ENCODE measurements at places on chromosomes 11 and 22. TPM values are rescaled to one million over a fixed set of nuclear protein-coding genes. Genes with fewer than 3 reads are reported as not detected.

GRCh38 chr11:62069374-62069773 lies 54.4 kb upstream of the INCENP start:
- DNase-seq, result no peak

DNA sequence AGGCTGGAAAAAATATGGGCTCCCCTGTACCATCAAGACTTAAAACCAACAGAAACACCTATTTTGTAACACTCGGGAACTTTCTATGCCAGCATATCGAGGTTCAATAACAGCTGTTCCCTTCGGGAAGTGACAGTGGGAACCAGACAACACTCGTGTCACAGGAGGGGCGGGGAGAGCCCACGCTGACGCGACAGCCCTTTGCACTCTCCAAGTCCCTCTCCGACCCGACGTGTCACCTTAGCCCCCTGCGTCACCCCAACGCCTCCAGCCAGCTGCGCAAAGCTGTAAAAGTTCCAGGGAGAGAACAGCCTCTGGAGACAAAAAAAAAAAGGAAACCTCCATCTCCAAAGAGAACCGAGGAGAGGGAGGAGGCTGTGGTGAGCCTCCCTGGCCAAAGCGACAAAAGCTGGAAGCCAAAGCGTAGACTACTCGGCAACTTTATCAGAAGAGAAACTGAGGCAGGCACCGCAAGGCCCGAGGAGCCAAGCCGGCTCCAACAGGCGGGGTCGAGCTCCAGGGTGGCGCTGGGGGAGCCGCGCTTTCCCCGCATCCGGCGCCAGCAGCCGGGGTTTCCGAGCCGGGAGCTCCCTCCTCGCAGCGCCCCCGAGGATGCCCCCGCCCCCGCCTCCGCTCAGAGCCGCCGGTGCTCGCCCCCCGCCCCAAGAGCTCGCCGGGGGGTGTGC lies 751 bp downstream of the ARFGAP3 start:
- peak; percentile 72 for DNase-seq

HORMAD2 gene
- total RNA-seq, result under 0.01 TPM

TREH gene
- total RNA-seq, result not detected

- no peak for DNase-seq
Observed at GRCh38 chr11:113773092-113773415, 438 bp downstream of the ZW10 start.

DNA sequence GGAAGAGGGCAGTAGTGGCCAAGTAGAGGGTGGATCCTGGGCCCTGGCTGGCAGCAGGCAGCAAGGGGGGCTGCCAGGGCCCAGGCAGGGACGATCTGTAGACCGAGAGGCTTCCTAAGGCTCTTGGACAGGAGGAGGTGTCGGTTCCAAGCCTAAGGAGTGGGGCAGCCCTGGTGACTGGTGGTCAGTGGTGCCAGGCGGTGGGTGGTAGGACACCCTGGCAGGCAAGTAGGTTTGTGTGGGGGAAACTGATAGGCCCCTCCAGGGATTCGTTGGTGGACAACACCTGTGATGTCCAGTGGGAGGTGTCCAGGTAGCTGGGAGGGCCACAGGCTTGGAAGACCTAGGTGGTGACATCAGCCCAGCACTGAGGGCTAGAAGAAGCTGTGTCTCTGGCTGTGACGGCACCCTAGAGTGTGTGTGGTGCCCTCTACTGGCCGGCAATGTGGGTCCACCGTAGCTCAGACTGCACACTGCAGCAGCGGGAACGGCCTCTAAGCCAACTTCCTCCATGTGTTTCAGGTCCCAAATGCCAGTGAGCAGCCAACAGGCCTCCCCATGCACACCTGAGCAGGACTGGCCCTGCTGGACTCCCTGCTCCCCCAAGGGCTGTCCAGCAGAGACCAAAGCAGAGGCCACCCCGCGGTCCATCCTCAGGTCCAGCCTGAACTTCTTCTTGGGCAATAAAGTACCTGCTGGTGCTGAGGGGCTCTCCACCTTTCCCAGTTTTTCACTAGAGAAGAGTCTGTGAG lies 9.4 kb upstream of the SAMM50 start:
- peak; percentile 96 for DNase-seq

DNA sequence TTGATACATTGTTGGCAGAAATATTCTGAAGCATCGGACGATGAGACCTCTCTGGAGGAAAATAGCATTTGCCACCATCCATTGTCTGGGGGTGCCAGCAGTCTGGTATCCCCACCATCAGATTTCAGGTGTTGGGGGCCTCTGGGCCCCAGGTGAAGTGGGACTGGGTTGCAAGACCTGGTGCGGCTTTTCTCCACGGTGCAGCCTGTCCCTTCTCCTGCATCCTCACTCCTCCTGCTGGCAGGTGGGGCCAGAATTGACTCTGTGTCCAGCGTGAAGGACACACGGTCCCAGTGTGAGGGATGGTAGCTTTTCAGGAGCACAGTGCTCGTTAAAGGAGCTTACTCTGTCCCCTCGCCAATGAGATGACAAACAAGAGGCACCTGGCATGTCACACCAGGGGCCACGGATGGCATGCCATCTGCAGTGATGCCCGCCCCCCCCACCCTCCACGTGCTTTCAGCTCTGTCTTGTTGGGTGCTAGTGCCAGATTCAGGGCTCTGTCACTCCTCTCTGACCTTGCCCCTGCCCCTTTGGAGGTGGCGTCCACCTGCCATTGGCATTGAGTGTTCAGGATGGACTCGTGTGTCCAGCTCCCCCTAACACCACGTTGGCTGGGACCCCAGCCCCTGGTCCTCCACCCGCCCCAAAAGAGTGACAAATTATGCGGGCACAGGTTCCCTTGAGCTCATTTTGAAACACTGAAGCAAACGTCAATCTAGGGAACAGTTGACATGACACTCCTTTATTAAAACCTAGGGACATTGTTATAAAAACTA lies 62.4 kb downstream of the PARVG start:
- no peak for DNase-seq
